ENCODE measurements at places on chromosomes 7 and 10.

- no peak for DNase-seq
Observed at GRCh38 chr10:94630017-94630688, 53.4 kb upstream of the CYP2C18 start.

GRCh38 chr7:145655666-145656065 lies 460.9 kb upstream of the CNTNAP2 start:
- DNase-seq = no peak

DNA sequence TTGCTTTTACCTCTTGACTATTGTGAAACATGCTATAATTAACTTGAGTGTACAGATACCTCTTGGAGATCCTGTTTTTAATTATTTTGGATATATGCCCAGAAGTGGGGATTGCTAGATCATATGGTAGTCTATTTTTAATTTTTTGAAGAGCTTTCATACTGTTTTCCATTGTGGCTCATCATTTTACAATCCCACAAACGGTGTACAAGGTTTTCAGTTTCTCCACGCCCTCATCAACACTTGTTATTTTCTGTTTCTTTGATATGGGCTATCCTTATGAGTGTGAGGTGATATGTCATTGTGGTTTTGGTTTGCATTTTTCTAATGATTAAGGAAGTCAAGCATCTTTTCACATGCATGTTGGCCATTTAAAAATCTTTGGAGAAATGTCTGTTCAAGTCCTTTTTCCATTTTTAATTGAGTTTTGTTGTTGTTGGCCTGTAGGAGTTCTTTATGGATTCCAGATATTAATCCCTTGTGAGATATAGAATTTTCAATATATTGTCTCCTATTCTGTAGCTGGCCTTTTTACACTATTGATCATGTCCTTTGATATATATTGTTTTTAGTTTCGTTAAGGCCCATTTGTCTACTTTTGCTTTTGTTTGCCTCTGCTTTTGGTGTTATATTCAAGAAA lies 7.5 kb downstream of the AGK start:
- DNase-seq = no peak

DNA sequence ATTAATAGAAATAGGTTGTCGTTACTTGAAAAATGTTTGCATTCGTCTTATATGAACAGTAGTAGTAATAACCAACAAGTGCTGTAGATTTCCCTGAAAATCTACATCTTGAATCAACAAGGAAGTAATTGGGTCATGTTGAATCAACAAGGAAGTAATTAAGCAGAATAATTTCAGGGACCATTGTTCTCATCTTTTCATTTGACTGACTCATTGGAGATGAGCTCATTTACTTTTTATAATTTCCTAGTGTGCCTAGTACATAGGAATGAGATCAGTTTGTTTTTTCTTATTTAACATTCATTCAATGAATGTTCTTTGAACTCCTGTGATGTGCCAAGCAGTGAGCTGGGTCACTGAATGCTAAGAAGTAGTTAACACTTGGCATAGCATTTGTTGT lies 8.2 kb downstream of the CLDN12 start:
- no peak for DNase-seq

GRCh38 chr7:150962553-150963399 lies 15.3 kb downstream of the KCNH2 start:
- no peak for DNase-seq

GRCh38 chr10:21292763-21293517 lies 232.5 kb downstream of the SKIDA1 start:
- no peak for DNase-seq

GRCh38 chr10:14093730-14094484 lies 236.8 kb downstream of the FRMD4A start:
- DNase-seq = no peak

DNA sequence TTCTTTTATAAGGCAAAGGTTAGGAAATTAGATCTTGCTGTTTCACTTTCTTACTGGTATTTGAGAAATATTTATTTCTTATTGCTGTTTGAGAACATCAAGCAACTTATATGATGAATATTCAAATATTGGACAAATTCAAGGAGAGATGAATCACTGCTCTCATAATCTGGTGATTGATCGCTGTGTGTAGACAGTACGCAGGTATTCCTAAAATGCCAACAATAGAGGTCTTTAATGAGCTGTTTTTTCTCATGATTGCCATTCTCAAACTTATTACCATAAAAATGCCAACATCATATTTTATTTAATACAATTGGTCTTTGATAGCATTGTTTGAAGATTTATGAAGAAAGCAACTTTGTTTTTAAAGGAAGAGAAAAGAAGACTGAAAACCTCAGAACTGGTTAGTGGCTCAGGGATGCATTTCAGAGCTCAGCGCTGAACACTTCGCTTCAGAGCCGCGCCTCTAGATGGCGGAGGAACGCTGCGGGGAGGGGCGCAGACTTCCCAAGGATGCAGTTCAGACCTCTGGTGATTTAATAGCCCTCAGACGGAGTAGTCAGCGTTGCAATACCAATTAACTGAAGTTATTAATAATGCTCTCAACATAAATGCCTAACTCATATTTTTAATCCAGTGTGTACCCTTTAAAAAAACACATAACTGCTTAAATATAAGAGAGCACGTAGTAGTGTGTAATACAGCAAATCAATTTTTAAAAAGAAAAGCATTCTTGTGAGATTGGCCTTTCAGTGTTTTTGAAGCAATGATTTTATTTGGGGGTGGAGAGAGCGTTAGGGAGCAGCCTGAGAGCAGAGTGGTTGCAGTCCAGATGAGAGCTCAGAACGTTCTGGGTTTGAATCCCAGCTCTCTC lies 38.5 kb upstream of the STEAP4 start:
- DNase-seq = no peak

All from SIG-M5 (cell line).